ENCODE measurements at places on chromosomes 3 and 15.
A peak's percentile ranks its signal among the peaks of the same experiment; 100 is the strongest.

GRCh38 chr3:184459355-184459754 is 79.5 kb downstream of the CHRD start:
- DNase-seq = no peak

- DNase-seq = peak; percentile 90
Observed at GRCh38 chr3:124559846-124560574, 170.2 kb upstream of the UMPS start.

DNA sequence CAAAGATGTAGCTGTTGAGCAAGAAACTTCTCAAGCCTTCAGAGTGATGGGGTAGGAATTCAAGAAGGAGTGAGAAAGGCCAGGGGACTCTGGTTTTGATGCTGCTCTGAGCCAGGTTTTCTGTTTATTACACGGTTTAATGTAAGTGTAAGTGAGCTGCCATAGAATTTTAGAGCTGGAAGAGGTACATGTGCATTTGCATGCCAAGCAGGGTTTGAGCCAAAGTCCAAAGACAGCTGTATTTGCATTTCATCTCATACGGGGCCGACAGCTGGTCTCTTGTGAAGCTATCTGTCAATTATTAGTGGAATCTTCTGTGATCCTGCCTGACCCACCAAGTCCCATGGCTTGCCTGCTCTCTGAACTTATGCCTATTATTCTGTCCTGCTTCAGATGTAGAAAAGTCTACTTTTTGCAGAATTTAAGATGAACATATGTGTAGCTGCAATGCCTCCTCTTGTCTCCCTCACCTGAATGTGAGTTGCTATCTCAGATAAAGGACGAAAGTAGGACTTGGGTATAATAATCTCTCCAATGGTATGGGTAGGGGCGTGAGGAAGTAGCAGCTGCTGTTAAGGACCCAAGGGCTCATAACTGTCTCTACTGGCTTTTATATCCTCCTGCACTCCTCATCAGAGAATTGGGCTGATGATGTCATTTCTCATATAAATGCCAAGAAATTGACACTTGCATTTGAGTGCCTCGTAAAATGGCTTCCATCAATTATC is 160.0 kb downstream of the SQOR start:
- no peak for DNase-seq

DNA sequence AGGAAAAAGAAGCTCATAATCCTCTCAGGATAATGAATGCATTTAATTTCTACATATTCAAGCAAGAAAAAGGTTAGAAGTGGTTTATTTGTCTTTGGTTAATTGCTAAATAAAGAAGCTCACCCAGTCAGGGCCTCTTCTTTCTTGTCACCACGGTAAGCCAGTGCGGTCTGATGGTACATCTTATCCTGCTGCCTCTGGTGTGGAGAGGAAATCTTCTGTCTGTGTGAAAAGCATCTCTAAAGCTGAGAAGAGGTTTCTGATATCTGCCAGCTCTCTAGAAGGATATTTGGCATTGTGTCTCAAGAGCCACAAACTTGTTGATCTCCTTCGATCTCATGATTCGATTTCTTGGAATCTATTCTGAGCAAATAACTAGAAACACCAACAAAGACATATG is 144.9 kb downstream of the SV2B start:
- DNase-seq = no peak

DNA sequence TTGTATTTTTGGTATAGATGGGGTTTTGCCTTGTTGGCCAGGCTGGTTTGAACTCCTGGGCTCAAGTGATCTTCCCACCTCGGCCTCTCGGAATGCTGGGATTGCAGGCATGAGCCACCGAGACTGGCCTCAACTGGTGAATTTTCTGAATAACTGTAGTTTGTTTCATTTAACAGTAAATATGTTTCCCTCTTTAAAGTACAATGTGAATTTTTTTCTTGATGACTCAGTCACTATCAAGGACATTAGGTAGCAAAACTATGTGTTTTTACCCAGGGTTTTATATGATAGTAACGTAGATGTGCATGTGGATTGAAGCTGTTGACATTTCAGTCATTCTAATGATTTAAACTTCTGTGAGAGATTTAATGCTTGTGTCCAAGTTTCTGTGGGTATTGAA is 40.2 kb upstream of the MAPKBP1 start:
- no peak for DNase-seq

DNA sequence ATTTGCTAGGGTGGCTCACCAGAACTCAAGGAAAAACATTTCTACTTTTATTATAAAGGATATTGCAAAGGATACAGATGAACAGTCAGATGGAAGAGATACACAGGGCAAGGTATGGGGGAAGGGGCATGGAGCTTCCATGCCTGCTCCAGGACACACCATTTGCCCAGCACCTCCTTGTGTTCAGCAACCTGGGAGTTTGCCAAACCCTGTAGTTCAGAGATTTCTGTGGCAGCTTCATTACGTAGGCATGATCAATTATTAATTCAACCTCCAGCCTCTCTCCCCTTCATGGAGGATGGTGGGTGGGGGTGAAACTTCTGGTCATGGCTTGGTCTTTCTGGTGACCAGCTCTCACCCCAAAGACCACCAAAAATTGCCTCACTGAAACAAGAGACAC is 353.9 kb upstream of the THBS1 start:
- DNase-seq = no peak

- DNase-seq = no peak
Observed at GRCh38 chr15:66433726-66434125, 47.0 kb downstream of the MAP2K1 start.

GRCh38 chr3:52533623-52534280 is at the start of gene NT5DC2:
TSS of gene NT5DC2 (minus strand) at chr3:52533857. CDS start at chr3:52533737, 120 bp downstream.
- peak; percentile 88 for DNase-seq

DNA sequence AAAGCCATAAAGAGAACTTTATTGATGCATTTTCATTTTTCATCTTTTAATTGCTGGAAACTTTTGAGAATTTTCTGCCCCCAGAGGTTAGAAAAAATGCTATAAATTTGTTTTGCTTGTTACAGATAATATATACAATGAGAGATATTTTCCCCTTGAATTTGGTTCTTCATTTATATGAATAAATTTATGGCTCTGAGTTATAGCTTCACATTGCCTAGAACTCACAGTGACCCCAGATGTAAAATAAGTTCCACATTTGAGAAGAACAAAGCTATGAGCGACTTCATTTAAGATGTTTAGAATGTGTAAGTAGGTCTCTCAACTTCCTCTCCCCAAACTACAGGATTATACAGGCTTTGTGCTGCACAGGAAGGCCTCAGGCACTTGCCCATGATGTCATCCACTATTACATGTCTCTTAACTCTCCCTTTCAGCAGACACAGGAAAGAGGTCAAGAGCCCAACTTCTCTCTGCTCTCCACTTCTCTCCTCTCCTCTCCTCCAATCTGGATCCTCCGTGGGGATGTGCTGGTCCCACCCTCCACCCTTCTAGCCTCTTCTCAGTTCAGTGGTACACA is 92.8 kb downstream of the DUT start:
- no peak for DNase-seq

- no peak for DNase-seq
Observed at GRCh38 chr3:181488536-181488935, 223.2 kb upstream of the SOX2 start.

DNA sequence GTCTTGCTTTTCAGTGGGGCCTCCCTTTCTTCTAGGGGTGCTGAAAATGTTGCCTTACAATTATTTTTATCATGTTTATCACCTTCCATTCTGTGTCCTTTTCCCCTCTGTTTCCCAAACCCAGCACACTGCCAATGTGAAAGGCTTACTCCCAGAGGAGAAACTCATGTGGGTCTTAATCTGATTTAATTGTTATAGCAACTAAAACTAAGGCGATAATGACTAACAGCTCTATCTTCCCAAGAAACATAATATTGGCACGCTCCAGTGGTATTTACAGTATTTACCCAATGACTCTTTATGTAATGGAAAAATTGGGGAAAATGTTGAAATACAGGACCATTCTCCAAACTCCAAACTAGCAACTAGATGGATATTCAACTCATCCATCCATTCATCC is 58.4 kb downstream of the MESD start:
- DNase-seq = no peak

- DNase-seq = no peak
Observed at GRCh38 chr15:42772144-42772543, 35.2 kb upstream of the CDAN1 start.

DNA sequence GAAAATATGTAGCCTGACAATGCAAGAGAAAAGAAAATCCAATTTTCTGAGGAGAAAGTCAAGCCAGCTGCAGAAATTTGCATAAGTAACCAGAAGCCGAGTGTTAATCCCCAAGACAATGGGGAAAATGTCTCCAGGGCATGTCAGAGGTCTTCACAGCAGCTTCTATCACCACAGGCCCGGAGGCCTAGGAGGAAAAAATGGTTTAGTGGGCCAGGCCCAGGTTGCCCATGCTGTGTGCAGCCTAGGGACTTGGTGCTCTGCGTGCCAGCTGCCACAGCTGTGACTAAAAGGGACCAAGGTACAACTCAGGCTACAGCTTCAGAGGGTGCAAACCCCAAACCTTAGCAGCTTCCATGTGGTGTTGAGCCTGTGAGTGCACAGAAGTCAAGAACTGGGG is 201.2 kb upstream of the SOX2 start:
- DNase-seq = no peak

- DNase-seq = no peak
Observed at GRCh38 chr3:20999661-21000060, 751.3 kb downstream of the ZNF385D start.

Data from hematopoietic multipotent progenitor cell treated with erythropoietin and hydrocortisone succinate and interleukin-3 and kit ligand, for 6 days (in vitro differentiated cells).